ENCODE measurements at places on chromosomes 7 and 10. TPM values are rescaled to one million over a fixed set of nuclear protein-coding genes. Genes with fewer than 3 reads are reported as not detected.

The GIMAP8 gene
- 7.5 TPM for total RNA-seq

- DNase-seq = no peak
Measured at GRCh38 chr10:80104066-80104926, 25.8 kb downstream of the TMEM254 start.

GRCh38 chr7:124101173-124101768 is 68.4 kb upstream of the TMEM229A start:
- DNase-seq = no peak

- no peak for DNase-seq
Measured at GRCh38 chr7:97601931-97602457, 129.9 kb upstream of the TAC1 start.

GRCh38 chr10:22992075-22992474 is 64.2 kb downstream of the ARMC3 start:
- no peak for DNase-seq

The GLUD1 gene
- total RNA-seq = 154 TPM

The FXYD4 gene
- not detected for total RNA-seq

The GHRHR gene
- total RNA-seq = not detected
